Left colon (tissue), 2 donors: ENCODE measurements at places on chromosomes 7 and 10.

DNA sequence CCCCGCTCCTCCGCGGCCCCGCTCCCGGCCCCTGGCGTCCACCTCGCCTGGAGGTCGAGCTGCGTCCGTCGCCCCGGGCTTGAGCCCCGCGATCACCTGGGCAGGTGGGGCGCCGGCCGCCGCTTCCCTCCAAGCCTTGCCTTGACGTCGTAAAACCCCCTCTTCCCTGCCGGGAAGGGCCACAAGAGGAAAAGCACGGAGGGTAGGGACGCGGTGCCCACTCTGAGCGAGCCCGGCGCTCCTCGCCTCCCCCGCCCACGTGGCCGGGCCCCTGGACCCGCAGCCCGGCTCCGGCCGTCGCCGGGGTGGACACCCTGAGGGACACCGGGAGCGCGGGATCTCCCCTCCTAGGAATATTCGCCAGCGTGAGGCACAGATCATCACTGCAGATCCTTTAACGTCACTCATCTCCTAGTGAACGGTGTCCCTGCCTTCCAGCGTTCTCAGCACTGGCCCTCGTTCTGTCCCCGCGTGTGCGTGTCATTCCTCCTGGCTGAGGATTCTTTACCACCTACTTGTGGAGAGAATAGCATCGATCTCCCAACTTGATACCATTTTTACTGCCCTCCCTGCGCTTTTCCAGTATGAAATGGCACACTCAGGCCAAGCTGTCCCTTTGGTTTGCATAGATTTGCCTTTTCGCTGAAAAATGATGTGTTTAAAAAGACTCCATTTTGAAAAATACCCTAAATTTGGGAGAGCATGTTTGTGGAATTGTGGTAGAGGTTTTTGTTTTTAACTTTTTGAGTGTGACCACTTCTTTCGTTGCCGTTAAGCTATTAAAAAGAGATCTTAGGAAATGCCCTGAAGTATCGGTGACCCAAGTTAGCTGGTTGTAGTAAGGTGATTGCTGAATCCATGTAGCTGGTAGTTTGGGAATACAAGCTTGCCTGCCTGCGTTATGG lies 649 bp downstream of the ACTR3B start:
- DNase-seq, result peak; percentile 30

DNA sequence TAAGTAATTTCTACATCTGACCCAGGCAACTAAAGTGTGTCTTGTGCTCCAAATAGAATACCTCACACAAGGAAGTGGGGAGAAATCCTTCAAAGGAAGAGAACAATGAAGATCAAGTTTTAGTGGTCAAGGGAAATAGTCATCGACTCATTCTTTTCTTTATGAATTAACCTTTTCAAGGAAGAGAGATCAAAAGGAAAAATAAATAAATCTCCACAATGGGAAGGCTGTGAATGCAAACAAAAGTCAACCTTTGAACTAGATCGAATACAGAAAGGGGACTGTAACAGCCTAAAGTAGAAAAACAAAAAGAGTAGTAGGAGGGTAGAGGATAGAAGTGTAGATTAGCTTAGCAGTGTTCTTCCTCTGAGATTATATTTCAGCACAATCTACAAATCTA lies 274.6 kb upstream of the COBL start:
- DNase-seq, result no peak

DNA sequence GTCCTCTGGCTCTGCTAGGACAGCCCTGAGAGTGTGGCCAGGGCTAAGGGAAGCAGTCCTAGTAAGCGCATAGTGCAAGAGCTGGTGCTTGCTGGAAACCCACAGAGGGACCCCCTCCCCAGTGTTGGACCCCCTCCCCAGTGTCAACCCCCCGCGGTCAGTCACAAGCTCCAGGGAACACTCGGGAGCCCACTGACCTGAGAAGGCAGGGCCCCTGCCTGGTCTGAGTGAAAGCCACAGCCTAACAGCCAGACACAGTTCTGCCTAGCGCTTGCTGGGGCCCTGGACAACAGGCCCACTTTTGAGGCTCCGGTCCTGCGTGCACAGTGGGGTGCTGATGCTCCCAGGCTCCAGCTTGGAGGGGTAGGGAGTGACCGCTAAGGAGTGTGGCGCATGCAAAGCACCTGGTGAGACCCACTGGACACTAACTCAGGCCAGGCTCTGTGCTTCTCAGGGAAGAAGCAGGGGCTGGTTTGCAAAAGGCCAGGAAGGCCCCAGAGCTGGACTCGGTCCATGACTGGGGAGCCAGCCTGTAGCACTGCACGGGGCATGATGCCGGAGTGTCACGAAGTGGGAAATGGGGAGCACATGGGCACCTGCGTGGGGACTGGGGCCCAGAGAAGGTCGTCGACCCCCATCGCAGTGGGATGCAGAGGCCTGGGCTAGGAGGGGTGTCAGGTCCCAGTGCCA lies 175.8 kb upstream of the PPP2R2D start:
- no peak for DNase-seq

- DNase-seq, result no peak
Observed at GRCh38 chr7:87216701-87217508, 2.6 kb downstream of the TMEM243 start.

GRCh38 chr7:12685550-12685949 lies 1.9 kb upstream of the ARL4A start:
- peak; percentile 15 for DNase-seq

- no peak for DNase-seq
Observed at GRCh38 chr7:2968176-2968575, 75.5 kb downstream of the CARD11 start.

GRCh38 chr10:108608860-108609259 lies 1314.5 kb downstream of the XPNPEP1 start:
- no peak for DNase-seq

- DNase-seq, result no peak
Observed at GRCh38 chr10:59557052-59557451, 152.6 kb downstream of the SLC16A9 start.

DNA sequence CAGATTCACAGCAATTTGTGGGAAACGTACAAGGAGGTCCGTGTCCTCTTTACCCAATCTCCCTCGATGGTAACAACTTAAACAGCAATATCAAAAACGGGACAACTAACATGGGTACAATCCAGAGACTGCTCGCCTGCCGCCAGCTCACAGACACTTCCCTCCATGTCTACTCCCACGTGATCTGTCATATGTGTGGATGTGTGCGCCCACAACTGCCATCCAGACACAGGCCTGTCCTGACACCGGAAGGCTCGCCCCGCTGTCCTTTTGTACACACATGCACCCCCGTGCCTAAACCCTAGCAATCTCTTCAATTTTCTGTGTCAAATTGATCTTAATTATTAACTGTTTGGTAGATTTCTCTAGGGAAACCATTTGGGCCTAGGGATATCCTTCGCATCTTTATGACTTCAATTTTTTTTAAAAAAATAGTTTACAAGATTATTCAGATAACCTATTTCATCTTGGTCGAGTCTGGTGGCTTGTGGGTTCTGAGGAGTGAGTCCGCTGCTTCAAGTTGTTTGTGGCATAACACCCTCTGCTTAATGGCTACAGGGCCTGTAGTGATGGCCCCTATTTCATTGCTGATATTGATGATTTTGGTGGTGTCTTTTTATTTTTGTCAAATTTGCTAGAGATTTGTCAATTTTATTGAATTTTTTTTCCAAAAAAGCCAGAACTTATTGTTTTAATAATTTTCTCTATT lies 260.6 kb downstream of the MAD1L1 start:
- no peak for DNase-seq

- no peak for DNase-seq
Observed at GRCh38 chr10:97974526-97975525, 55.6 kb downstream of the CRTAC1 start.

GRCh38 chr10:20299034-20299736 lies 483.0 kb downstream of the PLXDC2 start:
- no peak for DNase-seq

DNA sequence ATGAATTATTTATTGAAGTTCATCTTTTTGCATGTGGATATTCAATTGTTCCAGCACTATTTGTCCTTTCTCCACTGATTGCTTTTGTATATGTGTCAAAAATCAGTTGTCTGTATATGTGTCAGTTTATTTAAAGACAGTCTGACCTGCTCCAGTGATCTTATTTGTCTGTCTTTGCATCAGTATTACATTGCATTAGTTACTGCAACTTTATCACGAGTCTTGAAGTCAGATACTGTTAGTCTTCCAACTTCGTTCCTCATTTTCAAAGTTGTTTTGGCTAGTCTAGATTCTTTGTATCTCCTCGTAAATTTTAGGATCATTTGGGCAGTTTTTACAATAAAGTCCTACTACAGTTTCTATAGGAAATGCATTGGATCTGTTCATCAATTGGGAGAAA lies 166.4 kb downstream of the CELF2 start:
- DNase-seq, result no peak

- no peak for DNase-seq
Observed at GRCh38 chr7:100220586-100221230, 959 bp downstream of the PVRIG start.

DNA sequence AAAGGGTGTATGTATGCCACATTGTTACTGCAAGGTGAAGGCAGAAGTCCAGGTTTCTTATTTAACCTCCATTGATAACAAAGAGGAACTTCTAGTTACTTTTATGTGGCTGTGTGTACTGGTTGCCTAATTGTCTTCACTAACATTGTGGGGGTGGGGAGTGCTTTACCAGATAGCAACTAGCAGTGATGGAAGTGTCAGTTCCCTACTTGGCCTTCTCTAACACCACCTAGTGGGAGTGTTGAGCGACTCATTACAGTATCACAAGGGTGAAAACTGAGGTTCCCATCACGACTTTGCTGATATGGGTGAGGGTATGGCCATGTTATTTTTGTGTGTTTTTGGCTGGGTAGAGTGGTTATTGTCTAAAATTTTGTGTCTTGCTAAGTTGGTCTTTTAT lies 274.4 kb downstream of the THSD7A start:
- peak; percentile 18 for DNase-seq

GRCh38 chr10:128643658-128644057 lies 517.4 kb upstream of the MKI67 start:
- no peak for DNase-seq

GRCh38 chr7:90222811-90223725 lies 11.5 kb downstream of the STEAP2 start:
- no peak for DNase-seq

GRCh38 chr10:104613406-104613805 lies 27.7 kb upstream of the SORCS3 start:
- no peak for DNase-seq

GRCh38 chr7:154868921-154869320 lies 134.0 kb downstream of the PAXIP1 start:
- no peak for DNase-seq

- DNase-seq, result no peak
Observed at GRCh38 chr7:39386718-39387117, 179.5 kb upstream of the YAE1 start.

GRCh38 chr10:45282061-45282460 lies 33.3 kb downstream of the OR13A1 start:
- no peak for DNase-seq

DNA sequence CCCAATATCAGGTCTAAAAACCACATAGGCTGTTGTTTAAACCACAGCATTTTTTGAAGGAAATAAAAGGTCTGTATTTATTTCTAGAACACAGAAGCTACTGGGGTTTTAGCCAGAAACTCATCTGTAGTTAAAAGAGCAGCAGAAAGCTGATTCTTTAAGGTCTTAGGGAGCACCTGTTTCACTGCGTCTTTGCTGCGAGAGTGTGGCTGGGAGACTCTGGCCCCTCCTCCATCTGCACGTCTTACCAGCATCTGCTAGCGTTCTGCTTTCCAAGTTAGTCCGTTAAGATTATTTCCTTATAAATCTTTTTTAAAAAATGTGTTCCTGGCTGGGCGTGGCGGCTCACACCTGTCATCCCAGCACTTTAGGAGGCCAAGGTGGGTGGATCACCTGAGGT lies 95.9 kb downstream of the ADARB2 start:
- DNase-seq, result no peak

DNA sequence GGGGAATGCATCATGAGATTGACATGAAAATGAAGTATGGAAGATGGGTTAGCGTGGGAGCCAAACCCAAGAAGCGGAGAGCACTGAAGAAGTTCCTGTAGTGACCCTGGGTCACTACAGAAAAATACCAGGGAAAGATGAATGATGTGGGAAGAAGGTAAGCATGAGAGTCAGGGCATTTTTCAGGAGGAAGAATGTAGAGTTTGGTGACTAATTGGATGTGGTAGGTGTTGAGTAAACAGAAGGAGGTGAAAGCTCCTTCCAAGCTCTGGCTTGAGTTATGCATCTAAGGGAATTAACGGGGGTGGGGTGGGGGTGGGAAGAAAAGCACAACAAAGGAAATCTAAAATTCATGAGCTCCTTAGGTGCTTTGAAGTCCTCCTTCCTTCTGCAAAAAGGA lies 238.1 kb upstream of the AOAH start:
- no peak for DNase-seq

GRCh38 chr7:113161050-113161449 lies 42.7 kb upstream of the SMIM30 start:
- DNase-seq, result no peak

DNA sequence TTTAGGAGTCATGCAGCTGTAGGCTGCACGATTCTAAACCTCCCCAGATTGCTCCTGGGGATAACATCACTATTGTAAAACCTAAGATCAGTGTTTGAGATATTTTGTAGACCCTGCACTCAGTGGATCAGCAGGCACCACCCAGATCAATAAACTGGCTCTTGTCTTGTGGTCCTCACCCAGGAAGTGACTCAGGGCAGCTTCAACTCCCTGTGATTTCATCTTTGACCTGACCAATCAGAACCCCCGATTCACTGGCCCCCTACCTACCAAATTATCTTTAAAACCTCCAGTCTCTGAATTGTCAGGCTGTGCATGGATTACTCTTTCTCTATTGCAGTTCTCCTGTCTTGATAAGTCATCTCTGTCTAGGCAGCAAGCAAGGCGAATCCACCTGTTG lies 25.7 kb downstream of the ARL5B start:
- no peak for DNase-seq

DNA sequence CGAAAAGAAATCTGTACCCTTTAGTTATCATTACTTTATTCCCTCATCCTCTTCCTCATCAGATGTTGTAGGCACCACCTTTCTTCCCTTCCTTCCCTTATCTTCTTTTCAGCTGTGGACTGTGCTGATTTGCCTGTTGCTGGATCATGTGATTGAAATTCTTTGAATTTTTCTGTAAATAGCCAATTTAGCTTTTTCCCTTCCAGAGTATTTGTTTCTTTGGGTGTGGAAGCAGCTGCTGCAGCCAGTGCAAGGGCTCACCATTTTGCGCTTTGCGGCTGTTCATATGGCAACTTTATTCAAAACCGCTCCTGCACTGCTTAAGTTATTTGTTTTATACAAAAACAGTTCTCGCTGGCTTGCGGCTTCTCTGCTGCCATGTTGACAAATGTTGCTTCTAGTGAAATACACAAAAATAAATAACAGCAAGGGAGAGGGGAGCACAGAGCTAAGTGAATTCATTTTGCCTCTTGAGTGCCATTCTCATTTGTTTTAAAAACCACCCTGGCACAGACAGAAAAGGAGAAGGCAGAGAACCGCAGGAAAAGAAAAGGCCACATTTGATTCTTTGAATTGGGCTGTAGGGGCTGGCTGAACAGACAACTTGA lies 151.2 kb downstream of the AUTS2 start:
- no peak for DNase-seq
